A549 treated with CORT108297 at 1 μM for 4 hours (cell line): ENCODE measurements at places on chromosomes 2 and 18. TPM values are rescaled to one million over a fixed set of nuclear protein-coding genes. Genes with fewer than 3 reads are reported as not detected.

Gene CCDC74B
- total RNA-seq: 4.4 to 8.4 TPM (median 6.9 TPM) in 5 replicates

Gene GPR155
- 0.26 to 0.69 TPM (median 0.35 TPM) in 5 replicates for total RNA-seq

Gene MORN2
- total RNA-seq: 38.0 to 47.2 TPM (median 42.0 TPM) in 5 replicates

Gene APOB
- not detected in 5 replicates for total RNA-seq

Gene VPS54
- total RNA-seq: 13.9 to 17.8 TPM (median 15.0 TPM) in 5 replicates

Gene CIAO1
- total RNA-seq: 74.5 to 94.5 TPM (median 91.0 TPM) in 5 replicates

Gene UGT1A4
- 0.06 to 0.08 TPM (median 0.07 TPM) in 3 of 5 replicates, not detected in the others for total RNA-seq

Gene OSGEPL1
- 4.4 to 4.7 TPM (median 4.6 TPM) in 5 replicates for total RNA-seq

Gene SETBP1
- 0.51 to 0.76 TPM (median 0.61 TPM) in 5 replicates for total RNA-seq

Gene IL36B
- 0.09 to 0.19 TPM in 2 of 5 replicates, not detected in the others for total RNA-seq

Gene MTX2
- 43.5 to 51.0 TPM (median 44.2 TPM) in 5 replicates for total RNA-seq

Gene SPAG16
- total RNA-seq: 10.1 to 12.5 TPM (median 11.8 TPM) in 5 replicates

Gene CTNNA2
- 0.17 to 0.35 TPM (median 0.28 TPM) in 5 replicates for total RNA-seq

Gene UCN
- 0.48 to 2.5 TPM (median 1.6 TPM) in 5 replicates for total RNA-seq

Gene ILKAP
- 39.2 to 43.3 TPM (median 40.5 TPM) in 5 replicates for total RNA-seq

Gene TUBA3E
- 0.13 to 0.29 TPM (median 0.16 TPM) in 4 of 5 replicates, not detected in the other for total RNA-seq

Gene RSAD2
- total RNA-seq: 0.17 to 0.89 TPM (median 0.25 TPM) in 5 replicates

Gene GKN2
- 2.4 to 4.1 TPM (median 2.9 TPM) in 5 replicates for total RNA-seq

Gene DRC1
- total RNA-seq: 0.19 to 0.34 TPM (median 0.25 TPM) in 5 replicates

Gene EVA1A
- 10.7 to 13.6 TPM (median 11.5 TPM) in 5 replicates for total RNA-seq
